Eye (tissue), 1 donor: ENCODE measurements at places on chromosomes 4 and X.

DNA sequence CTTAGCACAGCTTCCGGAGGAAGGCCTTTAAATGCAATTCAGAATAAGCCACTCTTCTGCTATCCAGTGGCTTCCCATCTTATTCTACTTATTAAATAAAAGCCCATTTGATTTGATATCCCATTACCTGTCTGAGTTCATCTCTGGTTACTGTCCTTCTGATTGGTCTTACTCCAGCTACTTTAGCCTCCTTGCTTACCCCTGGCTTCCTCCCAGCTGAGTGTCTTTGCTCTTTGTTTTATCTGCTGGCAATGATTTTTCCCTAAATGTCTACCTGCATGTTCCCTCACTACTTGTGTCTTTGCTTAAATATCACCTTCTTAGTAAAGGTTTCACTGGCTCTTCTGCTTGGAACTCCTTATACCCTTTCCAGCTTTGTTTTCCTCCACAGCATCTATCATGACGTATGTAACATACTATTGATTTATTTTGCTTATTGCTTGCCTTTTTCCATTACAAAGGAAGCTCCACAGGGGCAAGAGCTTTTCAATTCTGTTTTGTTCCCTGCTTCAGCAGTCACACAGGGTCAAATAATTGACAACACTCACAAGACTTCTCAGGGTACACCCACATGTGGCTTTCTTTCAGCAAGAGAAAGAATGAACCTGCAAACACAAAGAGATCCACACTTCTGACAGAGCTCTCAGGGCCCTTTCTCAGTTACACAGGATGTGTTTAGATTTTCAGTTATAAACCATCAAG lies 63.8 kb downstream of the TBC1D19 start:
- DNase-seq, result no peak

- peak; percentile 27 for DNase-seq
Observed at GRCh38 chrX:13430136-13430827, 110.4 kb upstream of the ATXN3L start.

GRCh38 chr4:39043058-39043860 lies 11.1 kb upstream of the TMEM156 start:
- no peak for DNase-seq

GRCh38 chrX:139508099-139508498 lies 22.4 kb upstream of the F9 start:
- DNase-seq, result no peak

- DNase-seq, result no peak
Observed at GRCh38 chrX:135512508-135513129, 7.8 kb upstream of the INTS6L start.
